Osteocyte (in vitro differentiated cells): ENCODE measurements at places on chromosomes 2 and 18. TPM values are rescaled to one million over a fixed set of nuclear protein-coding genes. Genes with fewer than 3 reads are reported as not detected.

DNA sequence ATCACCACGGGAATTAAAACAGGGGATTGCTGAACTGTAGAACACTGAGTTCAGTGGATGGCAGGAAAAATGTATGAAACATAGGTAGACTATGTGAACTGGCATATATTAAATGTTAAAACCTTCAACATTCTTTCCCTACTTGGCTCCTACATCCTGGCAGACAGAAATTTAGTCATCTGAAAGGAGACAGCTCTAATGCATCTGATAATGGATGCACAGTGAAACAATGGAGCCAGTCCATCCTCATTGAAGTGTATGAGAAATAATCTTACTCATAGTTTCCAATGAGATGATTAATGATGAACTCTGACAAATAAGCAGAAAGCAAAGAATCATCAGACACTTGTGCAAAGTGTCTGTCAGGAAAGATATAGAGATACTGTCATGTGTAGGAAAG, 1629.7 kb upstream of the TMEFF2 start:
- no peak for DNase-seq

DNA sequence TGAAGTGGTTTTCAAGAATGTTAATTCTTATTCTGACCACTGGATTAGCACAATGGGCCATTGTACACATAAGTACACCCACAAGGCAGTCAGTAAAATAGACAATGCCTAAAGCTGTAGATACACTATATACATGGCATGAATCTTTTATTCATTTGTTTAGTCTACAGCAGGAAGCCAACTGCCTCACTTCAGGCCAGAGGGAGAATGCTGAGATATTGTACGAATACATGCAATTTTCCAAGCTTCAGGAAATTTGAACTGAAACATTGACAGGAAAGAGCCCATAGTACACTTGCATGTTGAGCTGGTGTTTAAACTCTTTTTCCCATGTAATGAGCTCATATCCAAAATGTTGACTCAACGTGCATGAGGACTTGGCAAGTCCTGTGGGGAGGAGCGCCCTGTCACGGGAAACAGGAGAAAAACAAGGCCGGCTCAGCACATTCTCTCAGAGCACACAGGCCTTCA, 111.6 kb upstream of the CYP1B1 start:
- DNase-seq = no peak

DNA sequence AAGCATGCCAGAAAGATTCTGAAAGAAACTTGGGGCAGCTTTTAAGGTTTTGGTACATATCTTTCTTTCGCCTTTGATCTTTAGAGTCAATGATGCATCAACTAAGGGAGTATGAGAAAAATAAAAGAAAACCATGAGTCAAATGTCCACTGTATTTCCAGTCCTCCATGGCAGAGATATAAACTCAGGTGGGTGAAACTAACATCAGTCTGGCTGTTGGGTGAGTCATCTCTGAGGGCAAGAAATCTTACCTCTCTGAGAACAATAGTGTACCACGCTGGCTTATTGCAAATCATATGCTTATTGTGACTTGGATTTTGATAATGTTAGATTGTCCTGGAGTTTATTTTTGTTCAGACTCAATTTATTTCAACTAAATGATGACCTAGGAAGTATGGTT, 521.0 kb downstream of the PLCL1 start:
- no peak for DNase-seq

- no peak for DNase-seq
Observed at GRCh38 chr2:143955401-143956065, 564.4 kb downstream of the ZEB2 start.

GRCh38 chr2:11542275-11542819, 8.5 kb downstream of the GREB1 start:
- DNase-seq = peak; percentile 46

GRCh38 chr2:127516041-127516762, 10.1 kb downstream of the IWS1 start:
- no peak for DNase-seq

DNA sequence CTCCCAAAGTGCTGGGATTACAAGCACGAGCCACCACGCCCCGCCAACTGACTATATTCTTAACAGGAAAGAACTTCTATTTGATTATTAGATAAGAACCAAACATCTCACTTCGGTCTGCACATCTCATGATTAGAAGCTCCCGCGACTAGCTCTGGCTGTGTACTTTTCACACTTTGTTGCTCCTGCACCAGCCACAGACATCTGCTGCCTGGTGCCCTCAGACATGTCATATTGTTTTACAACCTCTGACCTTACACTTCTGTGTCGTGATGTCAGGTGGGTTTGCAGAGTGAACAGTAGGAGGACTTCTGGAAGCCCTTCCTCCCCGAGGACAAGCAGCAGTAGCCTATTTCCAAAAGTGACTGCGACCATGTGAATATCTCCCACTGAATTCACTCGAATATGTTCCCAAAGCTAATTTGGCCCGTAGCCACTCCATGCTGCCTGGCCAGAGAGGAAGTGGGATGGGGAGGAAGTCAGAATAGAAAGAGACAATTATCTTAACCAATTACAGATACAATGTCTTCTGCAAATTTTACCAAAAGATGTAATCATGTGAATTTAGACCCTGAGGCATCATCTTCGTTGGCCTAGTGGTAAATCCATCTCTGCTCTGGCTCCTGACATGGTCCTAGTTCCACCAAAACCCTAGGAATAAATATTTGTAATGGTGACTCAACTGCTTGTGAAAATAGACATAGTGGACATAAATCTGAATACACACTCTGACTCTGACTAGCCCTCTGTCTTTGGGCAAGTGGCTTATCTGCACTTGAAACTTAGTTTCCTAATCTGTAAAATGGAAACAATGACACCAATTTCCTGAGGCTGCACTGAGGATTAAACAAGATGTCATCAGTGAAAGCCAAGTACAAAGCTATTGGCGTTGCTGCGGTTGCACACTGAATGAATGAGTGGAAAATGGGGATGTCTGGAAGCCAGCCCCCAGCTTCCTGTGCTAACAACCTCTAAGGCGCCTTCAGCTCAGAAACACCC, 406.1 kb downstream of the LRATD1 start:
- no peak for DNase-seq

DNA sequence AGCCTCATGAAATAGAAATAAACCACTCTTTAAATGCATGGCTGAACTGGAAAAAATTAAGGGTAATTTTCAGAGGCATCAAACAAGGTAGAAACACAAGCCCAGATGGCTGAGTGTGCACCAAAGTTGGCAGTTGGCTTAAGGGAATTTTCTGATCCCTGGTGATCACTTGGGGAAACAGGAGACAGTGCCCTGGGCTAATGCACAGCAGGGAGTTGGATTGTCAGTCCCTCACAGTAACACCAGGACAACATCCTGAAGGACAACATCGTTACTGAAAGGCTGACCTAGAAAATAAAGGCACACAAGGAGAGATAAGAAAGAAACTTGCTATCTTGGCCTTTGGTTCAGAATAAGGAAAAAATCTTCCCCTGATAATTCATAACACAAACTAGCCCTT, 417.0 kb downstream of the SLC4A3 start:
- DNase-seq = no peak

DNA sequence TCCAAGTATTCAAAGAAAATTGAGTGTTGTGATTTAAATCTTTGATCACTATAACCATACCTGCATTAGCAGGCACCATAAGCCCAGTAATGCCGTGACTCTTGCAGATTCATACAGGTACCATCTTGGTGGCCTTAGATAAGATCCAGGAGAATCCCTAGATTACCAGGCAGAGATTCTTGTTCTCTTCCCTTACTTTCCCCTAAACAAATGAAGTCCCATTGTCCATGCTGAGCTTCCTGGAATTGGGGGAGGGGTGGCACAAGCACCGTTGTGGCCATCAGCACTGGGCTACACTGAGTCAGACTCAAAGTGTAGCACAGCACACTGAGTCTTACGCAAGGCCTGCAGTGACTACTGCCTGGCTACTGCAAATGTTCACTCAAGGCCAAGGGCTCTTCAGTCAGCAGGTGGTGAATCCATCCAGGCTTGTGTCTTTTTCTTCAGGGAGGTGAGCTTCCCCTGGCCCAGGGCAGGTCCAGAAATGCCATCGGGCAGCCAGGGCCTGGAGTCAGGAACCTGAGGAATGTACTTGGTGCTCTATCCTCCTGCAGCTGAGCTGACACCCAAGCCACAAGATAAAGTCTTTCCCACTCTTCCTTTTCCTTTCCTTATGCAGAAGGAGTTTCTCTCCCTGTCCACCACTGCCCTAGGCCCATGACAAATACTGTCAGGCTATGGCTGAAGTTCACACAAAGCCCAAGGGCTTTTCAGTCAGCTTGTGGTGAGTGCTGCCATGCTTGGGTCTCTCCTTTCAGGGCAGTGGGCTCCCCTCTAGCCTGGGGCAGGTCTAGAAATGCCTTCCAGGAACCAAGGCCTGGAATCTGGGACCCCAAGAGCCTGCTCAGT, 52.6 kb downstream of the CD28 start:
- DNase-seq = no peak

- no peak for DNase-seq
Observed at GRCh38 chr2:12262681-12263436, 453.9 kb upstream of the TRIB2 start.

The SPP2 gene
- total RNA-seq = not detected in 2 replicates

The PRKD3 gene
- total RNA-seq = 50.1 and 54.7 TPM in 2 replicates

The HOXD12 gene
- total RNA-seq = not detected in 2 replicates

The GPC1 gene
- 148 and 149 TPM in 2 replicates for total RNA-seq

The NEU4 gene
- total RNA-seq = not detected in 2 replicates
